ENCODE measurements at places on chromosomes 6 and 20. TPM values are rescaled to one million over a fixed set of nuclear protein-coding genes. Genes with fewer than 3 reads are reported as not detected.

Gene TFEB
- 20.3 TPM for total RNA-seq

Gene SLC13A3
- 3.3 TPM for total RNA-seq

Gene TMC2
- not detected for total RNA-seq

Gene SIRPB1
- 8.4 TPM for total RNA-seq

Gene KIAA0408
- total RNA-seq, result 1.8 TPM

Gene MUCL3
- not detected for total RNA-seq

Data from adrenal gland (tissue), 19 donors.